Activated CD4-positive, alpha-beta T cell treated with anti-CD3 and anti-CD28 coated beads, Interleukin-2, Interleukin-6, amounts not matched to agents 100 ng/mL and 50 ng/mL, durations not matched to agents 16 hours and 8 hours (primary cell): ENCODE measurements at places on chromosomes 1 and 21.

GRCh38 chr1:41529621-41530395, 45.3 kb upstream of the EDN2 start:
- DNase-seq = no peak

DNA sequence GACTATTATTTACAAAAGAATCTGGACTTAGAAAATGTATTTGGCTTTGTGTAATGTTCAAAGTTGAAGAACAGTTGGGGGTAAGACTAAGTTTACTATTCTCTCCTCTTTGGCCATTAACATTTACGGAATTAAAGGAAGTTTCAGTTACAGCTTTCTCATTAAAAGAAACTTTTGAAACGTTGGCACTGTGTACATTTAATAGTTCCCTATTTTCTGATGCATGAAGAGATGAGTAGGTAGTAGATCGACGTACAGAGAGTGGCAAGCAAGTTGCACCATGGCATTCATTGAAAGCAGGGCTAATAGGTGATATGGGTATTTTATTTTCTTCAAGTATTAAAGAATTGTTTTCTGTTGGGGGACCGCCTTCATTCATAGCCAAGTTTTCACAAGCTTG, 3.2 kb downstream of the ASPM start:
- DNase-seq = no peak

DNA sequence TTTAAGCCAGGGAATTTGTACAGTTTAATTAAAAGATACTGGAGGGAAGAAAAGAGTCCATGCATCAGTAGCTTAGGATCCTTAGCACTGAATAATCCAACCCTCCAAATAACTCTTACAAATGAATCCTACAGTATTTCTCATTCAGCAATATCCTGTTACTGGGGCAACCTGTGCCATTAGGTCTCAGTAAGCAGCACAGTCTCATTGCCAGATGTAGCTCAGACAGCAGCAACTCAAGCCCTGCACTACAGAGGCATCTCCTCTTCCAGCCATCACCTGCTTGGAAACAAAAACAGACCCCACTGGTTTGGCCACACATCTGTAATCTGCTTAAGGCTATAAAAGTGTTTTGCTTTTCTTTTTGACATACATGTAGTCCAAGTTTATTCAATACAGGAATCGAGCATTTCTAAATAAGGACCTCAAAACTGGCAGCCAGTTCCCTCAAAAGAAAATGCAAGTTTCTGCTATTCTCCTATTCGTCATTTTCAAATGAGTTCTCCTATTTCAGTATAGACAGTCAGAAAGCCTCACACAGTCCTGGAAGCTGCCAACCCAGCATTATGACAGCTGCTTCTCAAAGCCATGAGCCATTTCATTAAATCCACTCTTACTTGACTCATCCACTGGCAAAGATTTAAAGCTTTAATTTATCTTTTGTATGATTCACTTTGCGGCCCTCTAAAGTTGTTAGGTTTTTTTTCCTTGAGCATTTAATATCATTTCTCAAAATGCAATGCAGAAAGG, 129.0 kb downstream of the APP start:
- no peak for DNase-seq

DNA sequence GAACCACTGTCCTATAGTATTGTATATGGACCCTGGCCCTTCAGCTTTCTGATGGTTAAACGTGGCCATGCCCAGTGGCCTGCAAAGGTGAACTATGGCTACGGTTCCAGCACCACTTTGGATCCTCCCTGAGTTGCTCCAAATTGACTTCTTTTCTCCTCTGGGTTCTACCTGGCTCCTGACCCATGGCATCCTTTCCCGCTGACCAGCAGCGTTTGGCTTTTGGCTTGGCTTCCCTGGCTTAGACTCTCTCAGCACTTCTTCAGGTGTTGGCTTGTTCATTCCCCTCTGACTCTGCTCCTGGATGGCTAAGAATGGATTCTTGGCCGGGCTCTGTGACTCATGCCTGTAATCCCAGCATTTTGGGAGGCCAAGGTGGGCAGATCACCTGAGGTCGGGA, 152.9 kb downstream of the CNIH3 start:
- no peak for DNase-seq

DNA sequence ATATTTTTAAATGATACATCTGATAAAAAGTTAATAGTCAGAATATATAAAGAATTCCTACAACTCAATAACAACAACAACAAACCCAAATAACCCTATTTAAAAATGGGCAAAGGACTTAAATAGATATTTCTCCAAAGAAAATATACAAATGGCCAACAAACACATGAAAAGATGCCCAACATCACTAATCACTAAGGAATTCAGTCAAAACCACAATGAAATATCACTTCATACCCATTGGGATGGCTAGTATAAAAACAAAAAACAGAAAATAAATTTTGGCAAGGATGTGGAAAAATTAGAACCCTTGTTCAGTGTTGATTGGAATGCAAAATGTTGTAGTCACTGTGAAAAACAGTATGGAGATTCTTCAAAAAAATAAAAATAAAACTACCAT, 184.8 kb upstream of the RAB4A start:
- DNase-seq = no peak

DNA sequence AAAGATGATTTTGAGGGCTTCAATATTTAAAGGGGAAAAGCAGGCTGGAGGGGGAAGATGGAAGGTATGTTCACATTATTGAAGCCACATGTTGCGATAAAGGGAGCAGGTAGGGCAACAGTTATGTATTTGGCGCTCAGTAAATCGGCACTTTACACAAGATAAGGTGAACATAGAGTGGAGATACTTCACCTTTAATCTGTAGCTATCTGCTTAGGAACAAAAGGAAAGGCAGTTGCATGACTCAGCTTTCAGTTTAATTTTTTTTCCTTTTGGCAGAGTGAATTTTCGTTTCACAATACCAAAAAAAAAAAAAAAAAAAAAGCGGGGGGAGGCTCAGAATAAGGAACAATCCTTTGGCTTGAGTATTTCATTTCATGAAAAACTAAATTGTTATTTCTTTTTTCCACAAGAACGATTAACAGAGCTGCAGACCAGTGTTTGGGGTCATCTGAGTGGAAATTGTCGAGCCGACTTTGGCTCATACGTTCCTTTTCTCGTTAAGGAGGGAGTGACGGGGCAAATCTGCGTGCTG, 1.1 kb upstream of the COQ8A start:
- DNase-seq = peak; percentile 43

DNA sequence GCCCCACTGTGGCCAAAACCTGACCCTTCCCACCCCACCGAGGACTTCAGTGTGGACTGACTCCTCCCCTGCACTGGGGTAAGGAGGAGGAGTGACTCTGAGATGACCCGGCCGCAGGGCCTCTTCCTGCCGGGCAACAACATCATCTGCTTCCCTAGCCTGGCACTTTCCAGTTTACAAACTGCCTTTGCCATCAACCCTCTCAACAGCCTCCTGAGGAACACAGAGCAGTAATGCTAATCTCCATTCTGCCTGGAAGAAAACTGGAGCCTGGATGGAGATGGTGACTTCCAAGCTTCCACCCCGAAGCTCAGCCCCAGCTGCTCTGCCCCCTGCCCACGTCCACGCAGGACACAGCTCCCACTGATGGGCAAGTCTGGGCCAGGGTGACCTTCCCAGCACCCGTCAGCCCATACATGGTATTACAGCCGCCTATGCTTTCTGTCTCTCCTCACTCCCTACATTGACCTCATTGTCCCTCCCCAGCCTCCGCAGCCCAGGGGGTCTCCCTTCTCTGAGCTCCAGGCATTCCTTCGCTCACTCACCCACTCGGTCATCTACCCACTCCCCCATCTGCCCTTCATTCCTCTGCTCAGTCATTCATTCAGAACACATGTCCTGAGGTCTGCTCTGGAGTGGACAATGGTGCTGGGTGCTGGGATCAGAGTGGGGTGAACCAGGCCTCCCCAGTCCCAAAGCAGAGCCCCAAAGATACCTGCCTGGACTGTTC, 34.2 kb downstream of the RAP1GAP start:
- no peak for DNase-seq

- no peak for DNase-seq
Measured at GRCh38 chr1:207228987-207229386, 92.5 kb upstream of the CD55 start.

- no peak for DNase-seq
Measured at GRCh38 chr1:62597281-62597680, at the start of gene ANGPTL3. TSS of gene ANGPTL3 (plus strand) at chr1:62597520. CDS start at chr1:62597567, 47 bp downstream.

DNA sequence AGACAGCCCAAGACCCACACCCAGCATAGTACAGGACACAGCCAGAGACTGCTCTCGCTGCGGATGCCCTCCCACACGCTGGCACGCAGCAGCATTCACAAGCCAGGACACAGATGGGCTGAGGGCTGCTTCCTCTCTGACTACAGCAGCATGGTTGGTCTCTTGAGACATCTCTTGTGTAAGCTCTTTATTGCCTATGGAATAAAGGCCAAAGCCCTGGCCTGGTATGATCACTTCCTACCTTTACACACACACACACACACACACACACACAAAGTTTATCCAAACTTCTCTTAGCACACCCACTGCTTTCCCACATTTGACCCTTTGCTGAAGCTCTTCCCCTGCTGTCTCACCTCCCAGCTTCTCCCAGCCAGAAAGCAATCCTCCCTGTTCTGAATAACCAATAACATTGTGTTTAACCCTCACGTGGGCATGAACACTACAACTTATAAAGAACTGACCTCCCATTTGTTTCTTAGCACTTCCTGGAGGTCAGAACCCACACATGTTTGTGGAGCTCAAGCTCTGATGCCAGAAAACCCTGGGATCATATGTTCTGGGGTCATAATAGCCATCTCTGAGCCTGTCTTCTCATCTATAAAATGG, 1.2 kb upstream of the LUZP1 start:
- no peak for DNase-seq

DNA sequence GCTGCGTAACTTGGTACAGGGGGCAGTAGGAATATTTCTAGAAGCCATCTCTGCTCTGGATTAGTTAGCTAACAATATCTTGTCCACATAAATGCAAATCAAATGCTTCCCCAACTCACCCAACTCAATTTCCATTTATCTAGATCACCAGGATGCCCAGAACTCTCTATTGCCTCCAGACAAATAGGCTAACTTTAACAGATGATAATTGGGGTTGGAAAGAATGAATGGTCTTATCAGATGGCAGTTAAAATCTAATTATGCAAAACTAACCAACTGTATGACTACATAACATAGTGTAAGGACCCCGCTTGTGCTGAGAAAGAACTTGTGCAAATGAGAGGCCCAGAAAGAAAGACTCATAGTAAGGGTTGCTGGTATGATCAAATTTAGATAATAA, 1024.8 kb downstream of the PLA2G4A start:
- no peak for DNase-seq

GRCh38 chr1:238624776-238625175, 734.1 kb upstream of the ZP4 start:
- no peak for DNase-seq

- DNase-seq = peak; percentile 76
Measured at GRCh38 chr21:35342440-35342839, 293.3 kb upstream of the RUNX1 start.

- DNase-seq = no peak
Measured at GRCh38 chr1:35899941-35900340, 16.9 kb downstream of the AGO1 start.

GRCh38 chr1:24150234-24151174, 7.6 kb upstream of the IL22RA1 start:
- DNase-seq = peak; percentile 91

- DNase-seq = no peak
Measured at GRCh38 chr1:184836141-184836540, 81.5 kb upstream of the EDEM3 start.

DNA sequence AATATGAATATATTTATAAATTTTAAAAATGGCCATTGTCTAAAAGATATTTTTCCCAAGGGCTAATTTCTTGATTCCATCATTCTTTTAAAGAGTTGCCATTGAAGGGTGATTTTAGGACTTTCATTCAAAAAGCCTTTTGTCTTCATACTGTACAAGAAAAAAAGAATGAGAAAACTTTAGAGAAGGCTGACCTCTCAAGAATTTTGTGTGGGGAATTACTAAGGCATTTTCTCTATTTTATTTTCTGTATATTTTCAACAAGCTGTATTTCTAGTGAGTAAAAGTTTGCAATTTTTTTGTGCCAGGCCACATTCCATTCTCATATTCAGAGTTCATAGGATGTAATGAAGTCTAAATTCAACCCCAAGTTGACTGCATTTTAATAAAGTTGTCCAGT, 49.3 kb downstream of the IVNS1ABP start:
- DNase-seq = no peak

DNA sequence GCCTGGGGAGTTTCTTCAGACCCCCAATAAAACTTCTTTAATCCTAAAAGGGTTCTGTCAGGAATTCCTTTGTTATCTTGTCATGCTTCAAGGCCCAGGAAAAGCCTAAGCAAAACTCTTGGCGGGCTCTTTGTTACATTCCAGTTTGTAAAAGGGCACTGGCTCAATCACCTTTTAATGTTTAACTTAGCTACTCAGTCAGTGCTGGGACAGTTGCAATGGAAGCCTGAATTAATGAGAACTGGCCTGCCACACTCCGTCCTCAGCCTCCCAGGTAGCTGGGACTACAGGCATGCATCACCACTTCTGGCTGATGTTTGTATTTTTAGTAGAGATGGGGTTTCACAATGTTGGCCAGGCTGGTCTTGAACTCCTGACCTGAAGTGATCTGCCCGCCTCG, 21.3 kb upstream of the ASB17 start:
- no peak for DNase-seq

- DNase-seq = peak; percentile 1
Measured at GRCh38 chr1:98749152-98749756, 87.7 kb downstream of the SNX7 start.

DNA sequence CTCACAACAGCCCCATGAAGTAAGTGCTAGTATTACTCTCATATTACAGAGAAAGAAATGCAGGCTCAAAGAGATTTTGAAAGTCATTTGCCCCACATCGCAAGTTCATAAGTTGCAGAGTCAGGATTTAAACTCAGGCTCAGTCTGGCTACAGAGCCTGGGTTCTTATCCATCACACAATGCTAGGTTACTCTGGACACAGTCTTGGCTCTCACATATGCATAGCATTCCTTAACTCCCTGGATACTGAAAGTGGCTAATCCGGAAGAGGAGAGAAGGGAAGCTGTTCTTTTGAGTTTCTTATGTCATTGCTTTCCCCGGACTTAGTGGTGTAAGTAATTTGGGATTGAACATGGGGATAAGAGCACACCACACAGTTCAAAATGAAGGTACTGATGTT, 357.4 kb upstream of the PLXNA2 start:
- DNase-seq = no peak

DNA sequence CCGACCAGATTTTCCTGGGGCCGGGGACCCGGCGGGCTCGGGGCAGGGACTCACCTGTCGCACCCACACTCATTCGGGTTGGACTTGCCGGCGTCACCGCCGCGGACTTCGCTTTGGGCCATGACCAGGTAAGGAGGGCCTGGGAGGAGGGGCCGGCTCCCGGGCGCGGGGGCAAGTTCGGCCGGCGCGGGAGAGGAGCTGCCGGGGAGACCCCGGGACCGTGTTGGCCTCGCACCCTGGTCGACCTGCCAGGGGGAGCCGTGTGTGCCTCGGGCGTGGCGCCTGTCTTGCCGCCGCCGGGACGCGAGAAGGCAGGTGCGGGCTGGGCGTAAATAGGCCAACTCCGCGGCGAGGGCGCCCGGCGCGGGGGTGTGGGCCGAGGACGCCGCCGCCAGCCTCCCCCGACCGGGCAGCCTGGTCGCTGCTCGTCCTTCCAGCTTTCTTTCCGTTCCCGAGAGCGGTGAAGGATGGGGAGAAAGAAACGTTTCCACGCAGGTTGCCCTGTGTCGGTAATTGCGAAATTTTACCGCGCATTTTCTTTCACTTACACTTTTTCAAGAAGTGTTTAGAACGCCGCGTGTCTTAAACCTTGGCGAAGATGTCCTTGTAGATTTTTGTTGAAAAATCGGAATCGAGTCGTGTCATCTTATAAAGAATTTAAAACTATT, 558 bp downstream of the USP1 start:
- DNase-seq = no peak

- no peak for DNase-seq
Measured at GRCh38 chr1:5386371-5386770, 605.9 kb downstream of the NPHP4 start.
